CD4-positive, alpha-beta memory T cell (primary cell): ENCODE measurements at places on chromosomes 4 and X. TPM values are rescaled to one million over a fixed set of nuclear protein-coding genes. Genes with fewer than 3 reads are reported as not detected.

DNA sequence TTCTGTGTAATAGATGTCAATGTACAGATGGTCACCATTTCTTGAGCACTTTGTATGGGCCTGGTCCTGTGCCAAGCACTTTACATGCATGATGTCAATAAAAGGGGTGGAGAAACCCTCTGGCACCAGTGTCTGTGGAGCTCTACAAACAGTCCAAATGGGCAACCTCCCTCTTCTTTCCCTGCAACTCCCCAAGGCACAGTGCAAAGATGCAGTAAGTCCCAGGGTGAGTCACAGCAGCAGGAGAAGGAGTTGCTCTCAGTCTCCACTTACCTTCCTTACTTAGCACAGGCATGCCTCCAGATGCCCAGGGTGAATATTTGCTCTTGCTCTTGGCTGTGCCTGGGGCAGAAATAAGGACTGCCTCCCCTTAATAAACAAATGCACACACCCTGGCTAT is 4.3 kb downstream of the OCIAD2 start:
- no peak for DNase-seq

- no peak for DNase-seq
Observed at GRCh38 chr4:147318586-147318985, 162.3 kb upstream of the EDNRA start.

The CLDN34 gene
- total RNA-seq: not detected

DNA sequence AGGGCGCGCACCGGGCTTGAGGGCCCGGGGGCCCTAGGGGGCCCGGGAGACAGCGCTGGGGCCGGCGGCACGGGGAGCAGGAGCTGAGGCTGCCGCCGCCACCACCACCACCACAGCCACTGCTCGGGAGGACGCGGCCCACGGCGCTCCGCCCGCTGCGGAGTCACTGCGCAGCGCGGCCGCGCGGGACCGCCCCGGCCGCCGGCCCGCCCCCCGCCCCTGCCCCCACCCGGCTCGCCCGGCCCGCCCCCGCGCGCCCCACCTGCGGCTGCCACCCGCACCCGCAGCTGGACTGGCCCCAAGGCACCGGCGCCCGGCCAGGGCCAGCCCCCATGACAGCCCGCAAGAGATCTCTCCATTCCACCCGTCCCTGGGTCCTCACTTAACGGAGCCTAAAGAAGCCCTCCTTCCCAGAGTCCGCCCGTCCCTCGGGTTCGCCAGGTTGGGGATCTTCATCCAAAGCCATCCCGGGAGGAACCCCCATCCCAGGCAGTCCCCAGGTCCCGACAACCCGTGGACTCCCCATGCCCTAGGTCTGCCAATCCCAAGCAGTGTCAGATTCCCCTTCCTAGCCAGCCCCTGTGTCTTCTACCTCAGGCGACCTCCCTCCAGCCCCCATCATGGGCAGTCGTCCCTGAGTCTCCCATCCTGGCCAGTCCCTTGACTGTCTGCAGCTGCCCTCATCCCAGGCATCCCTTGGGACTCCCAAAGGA is 40.0 kb upstream of the IQSEC2 start:
- no peak for DNase-seq

- DNase-seq: no peak
Observed at GRCh38 chr4:158895797-158896576, 127.2 kb downstream of the FNIP2 start.

The ANXA3 gene
- not detected for total RNA-seq

The SLC25A53 gene
- 21.0 TPM for total RNA-seq

The ENPEP gene
- total RNA-seq: not detected

GRCh38 chr4:19214591-19215186 is 1037.0 kb upstream of the SLIT2 start:
- no peak for DNase-seq

The ADH1C gene
- total RNA-seq: not detected

- peak; percentile 34 for DNase-seq
Observed at GRCh38 chrX:129984111-129984958, 1.9 kb downstream of the BCORL1 start.

DNA sequence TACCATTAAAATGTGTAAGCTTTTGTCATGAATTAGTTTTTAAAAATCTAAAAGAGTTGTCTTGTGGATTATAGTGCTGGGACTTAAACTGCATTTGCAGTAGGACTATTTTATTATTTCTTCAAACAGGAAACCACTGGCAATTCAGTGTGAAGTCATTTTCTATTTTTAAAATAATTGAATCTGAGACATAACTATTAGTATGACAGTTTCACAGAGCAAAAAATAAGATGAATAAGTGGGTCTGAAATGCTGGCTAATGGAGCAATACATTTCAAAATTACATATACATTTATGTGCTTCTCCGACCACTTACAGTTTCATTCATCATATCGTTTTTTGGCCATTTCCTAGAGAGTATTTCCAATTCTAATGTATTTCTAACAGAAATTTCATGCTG is 75.3 kb upstream of the RAPGEF2 start:
- no peak for DNase-seq

- no peak for DNase-seq
Observed at GRCh38 chr4:110869862-110870572, 247.1 kb upstream of the PITX2 start.

DNA sequence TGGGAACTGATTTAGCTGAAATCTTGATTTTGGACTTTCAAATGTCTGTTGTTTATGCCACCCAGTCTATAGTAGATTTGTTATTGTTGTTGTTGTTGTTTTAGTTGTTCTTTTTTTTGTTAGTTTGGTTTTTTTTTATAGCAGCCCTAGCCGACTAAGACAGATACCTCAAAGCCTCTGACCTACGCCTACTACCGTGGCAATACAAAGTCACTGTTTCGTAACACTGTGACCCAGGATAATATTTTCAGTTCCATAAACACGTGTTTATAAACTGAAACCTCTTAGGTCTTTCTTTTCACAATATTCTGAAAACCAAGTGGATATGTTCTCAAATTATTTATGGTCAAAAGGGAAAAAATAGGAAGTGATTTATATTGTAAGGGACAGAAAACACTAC is 32.8 kb downstream of the VCX2 start:
- no peak for DNase-seq

DNA sequence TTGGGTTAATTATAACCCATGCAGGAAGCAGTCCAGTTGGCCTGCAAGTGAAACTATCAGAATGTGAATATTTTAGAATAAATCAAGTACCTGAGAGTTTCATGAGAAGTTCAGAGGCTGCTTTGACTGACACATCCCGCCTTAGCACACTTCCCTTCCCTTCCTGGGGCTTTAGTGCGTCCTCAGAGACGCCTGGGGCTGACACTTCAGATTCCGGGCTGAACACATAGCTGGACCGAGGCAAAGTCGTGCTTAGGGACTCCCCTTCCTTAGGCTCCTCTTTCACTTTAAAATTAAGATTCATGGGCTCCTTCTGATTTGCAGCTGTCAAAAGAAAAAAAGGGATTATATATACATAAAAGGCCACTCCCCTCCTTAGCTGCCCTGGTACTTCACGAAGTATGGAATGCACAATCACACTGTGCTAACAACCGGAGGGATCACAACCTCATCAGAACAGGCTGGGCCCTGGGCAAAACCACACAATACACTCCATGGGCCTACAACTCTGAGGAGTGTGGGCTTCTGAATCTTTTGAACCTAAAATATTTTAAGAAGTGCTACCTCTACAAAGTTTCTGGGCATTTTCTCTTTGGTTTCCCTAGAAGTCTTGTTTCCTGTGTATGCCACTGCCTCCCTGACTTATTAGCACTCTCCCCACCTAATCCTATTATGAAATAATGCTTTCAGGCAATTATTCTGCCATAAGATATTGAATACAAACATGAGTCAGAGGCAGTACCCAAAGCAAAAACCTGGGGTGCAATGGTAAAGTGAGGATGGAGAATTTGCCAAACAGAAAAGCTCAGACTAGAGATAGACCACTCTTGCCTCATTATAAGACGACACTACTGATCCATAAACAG is 68.2 kb downstream of the ZNF827 start:
- DNase-seq: no peak

GRCh38 chrX:11341274-11342201 is 48.3 kb downstream of the AMELX start:
- no peak for DNase-seq

DNA sequence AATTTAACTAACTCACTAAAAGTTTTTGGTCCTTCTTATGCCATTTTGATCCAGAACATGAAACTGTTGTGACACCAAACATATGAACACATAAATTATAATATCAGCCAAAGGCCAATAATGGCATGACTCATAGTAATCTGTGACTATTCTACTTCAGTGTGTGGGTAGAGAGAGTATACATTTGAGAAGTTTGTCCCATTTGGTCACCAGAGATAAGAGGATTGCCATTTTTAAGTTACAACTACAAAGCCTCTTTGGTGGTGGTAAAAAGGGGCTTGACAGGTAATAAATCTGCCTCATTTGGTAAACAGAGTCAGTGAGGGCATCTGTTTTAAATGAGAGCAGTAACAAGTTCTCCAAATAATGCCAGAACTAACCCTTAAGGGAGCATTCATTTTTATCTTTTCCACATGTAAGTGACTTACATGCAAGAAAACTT is 117.9 kb downstream of the TBC1D19 start:
- DNase-seq: no peak

The ANKRD50 gene
- 0.19 TPM for total RNA-seq

DNA sequence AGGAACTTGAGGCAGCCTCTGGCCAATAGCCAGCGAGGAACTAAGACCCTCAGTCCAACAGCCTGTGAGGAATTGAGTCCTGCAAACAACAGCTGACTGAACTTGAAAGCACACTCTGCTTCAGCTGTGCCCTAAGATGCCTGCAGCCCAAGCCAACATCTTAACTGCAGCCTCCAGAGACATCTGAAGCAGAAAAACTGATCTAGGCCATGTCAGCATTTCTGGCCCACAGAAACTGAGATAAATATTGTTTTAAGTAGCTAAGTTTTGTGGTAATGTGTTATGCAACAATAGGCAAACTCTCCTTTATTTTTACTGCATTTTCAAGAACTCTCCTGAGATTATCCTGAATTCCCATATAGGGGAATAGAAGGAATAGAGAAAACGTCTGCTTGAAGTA is 24.4 kb upstream of the PIGA start:
- DNase-seq: no peak

The RXFP1 gene
- not detected for total RNA-seq

DNA sequence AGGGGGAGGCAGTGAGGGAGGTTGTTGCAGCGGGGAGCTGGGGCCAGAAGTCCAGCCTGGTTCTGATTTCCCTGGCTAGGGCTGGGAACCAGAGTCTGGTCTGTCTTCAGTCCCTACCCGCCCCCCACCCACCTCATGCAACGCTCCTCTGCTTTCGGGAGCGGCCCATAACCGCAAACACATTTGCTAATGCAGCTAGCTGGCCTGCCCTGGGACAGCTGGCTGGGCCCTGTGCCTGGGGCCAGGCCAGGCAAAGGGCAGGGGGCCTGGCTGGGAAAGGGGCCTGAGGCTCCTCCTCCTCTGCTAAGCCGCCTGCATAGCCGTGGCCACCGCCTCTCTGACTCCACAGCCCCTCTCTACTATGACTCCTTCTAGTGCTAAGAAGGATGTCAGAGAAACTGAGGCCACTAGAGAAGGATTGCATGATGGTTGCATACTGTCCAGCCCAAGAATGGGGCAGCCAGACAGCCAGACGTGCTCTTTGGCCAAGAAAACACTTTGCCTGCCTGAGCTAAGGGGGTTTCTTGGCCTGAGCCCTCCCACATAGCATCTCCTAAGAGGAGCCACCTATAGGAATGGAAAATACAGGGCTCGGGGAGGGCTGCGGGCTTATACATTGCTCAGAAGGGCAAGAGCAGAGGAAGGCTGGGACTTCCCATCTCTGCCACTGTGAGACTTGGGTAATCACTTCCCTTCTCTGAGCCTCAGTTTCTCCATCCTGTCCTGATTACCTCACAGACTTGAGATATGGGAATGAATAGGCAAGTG is 76.9 kb downstream of the PJA1 start:
- DNase-seq: no peak

The POU4F2 gene
- not detected for total RNA-seq

DNA sequence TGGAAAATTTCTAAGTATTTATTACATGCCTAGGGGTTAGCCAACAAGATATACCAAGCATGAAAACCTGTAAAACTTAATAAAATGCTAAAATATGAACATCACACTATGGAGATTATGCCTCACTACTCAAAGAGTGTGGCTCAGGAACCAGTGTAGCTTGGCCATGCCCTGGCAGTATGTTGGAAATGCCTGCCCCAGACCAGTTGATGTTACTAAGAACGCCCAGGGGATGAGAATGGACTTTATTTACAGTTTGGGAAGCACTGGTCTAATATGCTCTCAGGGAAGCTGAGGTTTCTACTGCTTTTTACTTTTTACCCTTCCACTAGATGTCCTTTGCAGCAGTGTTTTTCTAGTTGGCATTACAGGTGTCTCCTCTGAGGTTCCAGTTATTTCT is 23.7 kb upstream of the TXLNG start:
- no peak for DNase-seq

The STS gene
- total RNA-seq: 1.0 TPM

GRCh38 chr4:165472943-165473676 is 94.3 kb downstream of the CPE start:
- no peak for DNase-seq

The UGT8 gene
- total RNA-seq: 0.36 TPM

DNA sequence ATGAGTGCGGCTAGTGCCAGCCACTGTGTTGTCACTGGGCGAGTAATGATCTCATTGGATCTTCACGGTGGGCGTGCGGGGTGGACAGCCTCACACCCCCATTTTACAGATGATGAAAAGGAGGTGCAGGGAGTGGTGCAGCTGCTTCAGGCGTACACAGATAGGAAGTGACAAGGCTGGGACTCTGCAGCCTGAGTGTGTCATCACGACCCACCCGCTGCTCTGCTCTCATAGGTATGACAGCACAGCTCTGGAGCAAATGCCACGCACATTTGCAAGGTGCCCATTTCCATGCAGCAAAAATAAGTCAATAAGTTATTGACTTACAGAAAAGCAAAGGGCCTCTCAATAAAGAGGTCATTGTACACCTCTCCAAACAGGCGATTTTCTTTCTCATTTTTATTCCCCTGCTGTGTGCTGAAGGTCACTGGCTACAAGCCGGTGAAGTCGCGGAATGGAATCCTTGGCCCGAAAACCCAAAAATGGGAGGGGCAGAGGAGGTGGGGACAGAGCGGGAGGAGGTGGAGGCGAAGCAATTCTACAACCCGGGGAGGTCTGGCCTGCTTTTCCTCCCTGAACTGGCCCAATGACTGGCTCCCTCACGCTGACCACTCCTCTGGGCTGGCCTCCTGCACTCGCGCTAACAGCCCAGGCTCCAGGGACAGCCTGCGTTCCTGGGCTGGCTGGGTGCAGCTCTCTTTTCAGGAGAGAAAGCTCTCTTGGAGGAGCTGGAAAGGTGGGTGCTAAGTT is at the start of gene SOD3:
TSS of gene SOD3 (plus strand) at position 658 of the 750 bp plus-strand sequence. CDS start 3,949 bp downstream, outside the sequence.
- DNase-seq: no peak

GRCh38 chr4:121950680-121951520 is 960 bp downstream of the TRPC3 start:
- peak; percentile 32 for DNase-seq

- DNase-seq: no peak
Observed at GRCh38 chr4:88477229-88477860, 20.4 kb downstream of the HERC5 start.

DNA sequence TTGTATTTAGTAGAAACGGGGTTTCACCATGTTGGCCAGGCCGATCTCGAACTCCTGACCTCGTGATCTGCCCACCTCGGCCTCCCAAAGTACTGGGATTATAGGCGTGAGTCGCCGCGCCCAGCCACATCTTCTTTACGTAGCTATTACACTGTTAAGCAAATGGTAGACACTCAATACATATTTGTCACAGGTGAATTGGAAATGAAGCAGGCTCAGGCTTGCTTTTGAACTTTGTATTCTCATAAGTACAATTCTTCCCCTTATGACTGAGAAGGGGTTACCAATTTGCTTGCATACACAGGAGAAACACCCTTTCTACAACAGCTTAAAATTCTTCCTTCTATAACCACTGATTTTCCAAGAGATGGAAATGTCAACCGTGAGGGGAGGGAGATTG is 787 bp upstream of the SRPX2 start:
- no peak for DNase-seq
